ENCODE measurements at places on chromosomes 7 and 10.

DNA sequence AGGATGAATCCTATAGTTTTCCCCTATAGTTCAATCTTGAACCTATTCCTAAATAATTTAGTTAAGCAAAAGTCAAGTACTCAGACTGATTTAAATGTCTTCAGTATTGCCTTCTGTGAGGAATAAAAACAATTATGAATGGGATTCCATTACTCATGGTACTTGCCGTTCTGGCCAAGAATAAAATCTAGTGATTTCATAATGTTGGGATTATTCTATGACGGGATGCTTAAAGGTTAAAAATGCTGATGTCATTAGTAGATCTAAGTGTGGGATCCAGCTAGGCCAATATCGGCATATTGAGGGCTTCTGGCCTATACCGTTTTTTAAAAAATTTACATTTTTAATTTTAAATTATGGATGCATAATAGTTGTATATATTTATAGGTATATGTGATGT, 5.3 kb downstream of the BPGM start:
- no peak for DNase-seq

- no peak for DNase-seq
Observed at GRCh38 chr10:955127-955819, 23.8 kb upstream of the LARP4B start.

GRCh38 chr7:134571101-134571500, 22.2 kb downstream of the AKR1B15 start:
- DNase-seq = no peak

- no peak for DNase-seq
Observed at GRCh38 chr7:54719974-54720373, 39.0 kb downstream of the SEC61G start.

- DNase-seq = no peak
Observed at GRCh38 chr7:77657427-77658224, 38.6 kb upstream of the RSBN1L start.

DNA sequence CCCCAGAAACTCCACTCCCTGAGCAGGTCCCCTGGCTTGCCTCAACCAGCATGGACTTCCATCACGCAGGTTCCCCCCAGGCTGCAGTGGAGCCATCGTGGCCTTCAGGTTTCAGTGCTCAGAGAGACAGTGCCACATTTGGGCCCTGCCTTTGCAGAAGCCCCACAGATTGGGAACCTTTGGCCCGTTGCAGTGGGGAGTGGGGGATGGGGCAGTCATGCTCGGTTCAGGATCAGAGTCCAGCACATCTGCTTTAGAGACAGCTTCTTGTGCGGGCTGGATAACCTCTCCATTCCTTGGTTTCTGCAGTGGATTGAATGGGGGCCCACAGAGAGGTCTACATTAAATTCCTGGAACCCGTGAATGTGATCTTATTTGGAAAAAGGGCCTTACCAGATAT, 183.9 kb downstream of the EBF3 start:
- no peak for DNase-seq

DNA sequence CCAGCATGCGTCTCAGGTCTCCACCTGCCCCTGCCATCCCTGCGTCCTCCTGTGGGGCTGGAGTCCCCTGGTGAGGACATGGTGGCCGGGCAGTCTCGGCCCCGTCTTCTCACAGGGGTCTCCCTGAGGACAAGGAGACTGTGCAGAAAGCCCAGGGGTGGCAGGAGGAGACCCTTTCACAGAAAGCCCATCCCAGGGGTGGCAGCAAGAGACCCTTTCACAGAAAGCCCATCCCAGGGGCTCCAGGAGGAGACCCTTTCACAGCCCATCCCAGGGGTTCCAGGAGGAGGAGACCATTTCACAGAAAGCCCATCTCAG, 14.8 kb upstream of the CHST12 start:
- DNase-seq = no peak

Measured in activated T-cell treated with anti-CD3 and anti-CD28 coated beads for 4 hours (primary cell).